ENCODE measurements at places on chromosomes 3 and 15. TPM values are rescaled to one million over a fixed set of nuclear protein-coding genes. Genes with fewer than 3 reads are reported as not detected.

DNA sequence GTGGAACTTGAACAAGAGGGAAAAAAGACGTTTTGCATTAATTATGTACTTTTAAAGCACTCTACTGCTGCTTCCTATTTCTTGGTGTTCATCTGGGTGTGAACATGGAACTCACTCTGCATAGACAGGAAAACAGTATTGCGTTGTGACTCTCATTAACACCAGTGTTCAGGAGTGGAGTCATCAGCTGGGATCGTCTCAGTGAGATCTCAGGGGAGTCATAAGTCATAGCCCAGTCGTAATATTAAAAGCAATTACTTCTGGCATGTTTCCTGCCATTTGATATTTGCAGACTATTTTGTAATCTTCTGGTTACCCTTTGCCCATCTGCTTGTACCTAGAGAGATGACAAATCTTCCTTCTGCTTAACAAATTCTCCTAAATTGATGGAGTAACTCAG is 462.0 kb upstream of the ATP11B start:
- no peaks in the 10 kb centered on the region for H3K4me1 ChIP-seq
- no peak for DNase-seq
- no peaks in the 10 kb centered on the region for H3K36me3 ChIP-seq
- H3K4me3 ChIP-seq, result no peak overlapping the region
- no peaks in the 10 kb centered on the region for H3K27me3 ChIP-seq

GRCh38 chr3:184806567-184807271 is 5.2 kb upstream of the VPS8 start:
- no peaks in the 10 kb centered on the region for H3K27me3 ChIP-seq
- no peak overlapping the region for H3K27ac ChIP-seq
- no peak for DNase-seq
- no peaks in the 10 kb centered on the region for H3K36me3 ChIP-seq
- H3K4me1 ChIP-seq, result no peaks in the 10 kb centered on the region

DNA sequence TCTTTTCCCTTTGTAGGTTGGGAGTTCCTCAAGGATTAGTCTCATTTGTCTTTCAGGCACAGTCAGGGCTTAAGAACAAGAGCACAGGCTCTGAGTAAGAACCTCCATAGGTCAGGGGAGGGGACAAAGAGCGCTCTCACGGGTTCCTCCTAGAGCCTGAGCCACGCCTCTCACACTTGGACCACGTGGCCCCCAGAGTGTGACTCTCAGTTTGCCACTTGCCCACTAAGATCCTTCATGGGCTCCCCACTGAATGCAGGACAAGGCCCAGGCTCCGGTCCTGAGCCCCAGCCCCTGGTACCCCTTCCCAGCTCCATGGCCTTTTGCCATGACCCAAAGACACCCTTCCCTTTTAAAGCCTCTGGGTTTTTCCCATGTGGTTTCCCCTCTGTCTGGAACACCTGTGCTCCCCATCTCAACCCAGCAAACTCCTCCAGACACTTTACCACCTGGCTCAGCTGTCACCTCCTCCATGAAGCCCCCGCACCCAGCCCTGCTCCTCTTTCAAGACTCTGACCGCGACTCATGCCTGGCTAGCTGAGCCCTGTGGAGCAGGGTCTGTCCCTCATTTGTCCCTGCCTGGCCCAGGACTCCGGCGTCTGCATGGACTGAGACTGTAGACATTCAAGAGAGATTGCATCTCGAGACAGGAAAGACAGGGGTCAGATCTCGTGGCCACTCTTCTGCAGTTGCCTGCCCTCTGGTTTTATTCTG is 32.7 kb downstream of the IQSEC1 start:
- H3K4me3 ChIP-seq, result no peak overlapping the region
- no peaks in the 10 kb centered on the region for H3K36me3 ChIP-seq
- peak; percentile 57 for DNase-seq
- no peaks in the 10 kb centered on the region for H3K27me3 ChIP-seq
- no peak overlapping the region for H3K27ac ChIP-seq

DNA sequence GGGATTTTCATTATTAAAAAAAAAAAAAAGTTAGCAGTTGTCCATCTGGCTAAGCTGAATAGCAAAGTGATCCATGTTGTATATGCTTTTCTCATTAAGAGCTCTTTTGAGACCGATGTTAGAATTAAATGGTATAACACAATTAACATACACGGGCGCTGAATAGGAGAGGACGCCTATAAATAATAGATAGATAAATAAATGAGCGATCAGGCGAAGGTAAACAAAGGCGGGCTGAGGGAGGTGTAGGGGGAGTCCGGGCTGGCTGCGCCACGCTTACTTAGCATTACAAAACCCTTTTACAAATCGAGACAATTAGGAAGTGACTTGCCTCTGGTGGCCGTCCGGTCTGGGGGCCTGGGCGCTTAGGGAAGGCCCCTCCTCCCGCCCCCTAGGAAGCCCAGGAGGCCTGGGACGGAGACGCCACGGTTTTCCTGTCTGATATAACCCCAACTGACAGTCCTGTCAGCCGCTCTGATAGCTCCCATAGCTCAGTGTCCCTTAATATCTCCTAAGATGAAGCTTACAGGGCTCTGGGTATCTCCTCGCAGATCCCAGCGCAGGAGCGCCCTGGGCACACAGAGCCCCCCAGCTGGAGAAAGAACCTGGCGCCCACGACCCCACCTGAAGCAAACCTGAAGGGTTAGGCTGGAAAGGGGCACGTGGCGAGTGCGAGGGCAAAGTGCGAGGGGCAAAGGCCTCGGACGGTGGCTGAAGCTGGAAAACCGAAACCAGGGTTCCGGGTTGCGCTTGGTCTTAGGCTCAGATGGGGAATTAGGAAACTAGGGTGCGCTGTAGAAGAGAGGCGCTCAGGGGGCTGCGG is 3.6 kb downstream of the SOX14 start:
- H3K27ac ChIP-seq, result no peak overlapping the region
- H3K27me3 ChIP-seq, result peaks cover 59% of the 10 kb centered on the region
- no peaks in the 10 kb centered on the region for H3K4me1 ChIP-seq

- H3K36me3 ChIP-seq, result no peaks in the 10 kb centered on the region
- no peak for DNase-seq
- no peak overlapping the region for H3K4me3 ChIP-seq
- H3K4me1 ChIP-seq, result no peaks in the 10 kb centered on the region
- H3K27ac ChIP-seq, result no peak overlapping the region
Observed at GRCh38 chr15:51065781-51066180, 28.9 kb downstream of the TNFAIP8L3 start.

GRCh38 chr3:49780080-49780974 is 6.0 kb downstream of the IP6K1 start:
- DNase-seq, result no peak
- no peak overlapping the region for H3K4me3 ChIP-seq
- no peak overlapping the region for H3K27ac ChIP-seq
- peaks cover 4% of the 10 kb centered on the region for H3K36me3 ChIP-seq
- H3K4me1 ChIP-seq, result no peaks in the 10 kb centered on the region
- no peaks in the 10 kb centered on the region for H3K27me3 ChIP-seq

GRCh38 chr3:11327619-11328018 is 55.4 kb downstream of the ATG7 start:
- H3K27me3 ChIP-seq, result no peaks in the 10 kb centered on the region
- no peaks in the 10 kb centered on the region for H3K36me3 ChIP-seq
- no peaks in the 10 kb centered on the region for H3K4me1 ChIP-seq
- no peak overlapping the region for H3K4me3 ChIP-seq

DNA sequence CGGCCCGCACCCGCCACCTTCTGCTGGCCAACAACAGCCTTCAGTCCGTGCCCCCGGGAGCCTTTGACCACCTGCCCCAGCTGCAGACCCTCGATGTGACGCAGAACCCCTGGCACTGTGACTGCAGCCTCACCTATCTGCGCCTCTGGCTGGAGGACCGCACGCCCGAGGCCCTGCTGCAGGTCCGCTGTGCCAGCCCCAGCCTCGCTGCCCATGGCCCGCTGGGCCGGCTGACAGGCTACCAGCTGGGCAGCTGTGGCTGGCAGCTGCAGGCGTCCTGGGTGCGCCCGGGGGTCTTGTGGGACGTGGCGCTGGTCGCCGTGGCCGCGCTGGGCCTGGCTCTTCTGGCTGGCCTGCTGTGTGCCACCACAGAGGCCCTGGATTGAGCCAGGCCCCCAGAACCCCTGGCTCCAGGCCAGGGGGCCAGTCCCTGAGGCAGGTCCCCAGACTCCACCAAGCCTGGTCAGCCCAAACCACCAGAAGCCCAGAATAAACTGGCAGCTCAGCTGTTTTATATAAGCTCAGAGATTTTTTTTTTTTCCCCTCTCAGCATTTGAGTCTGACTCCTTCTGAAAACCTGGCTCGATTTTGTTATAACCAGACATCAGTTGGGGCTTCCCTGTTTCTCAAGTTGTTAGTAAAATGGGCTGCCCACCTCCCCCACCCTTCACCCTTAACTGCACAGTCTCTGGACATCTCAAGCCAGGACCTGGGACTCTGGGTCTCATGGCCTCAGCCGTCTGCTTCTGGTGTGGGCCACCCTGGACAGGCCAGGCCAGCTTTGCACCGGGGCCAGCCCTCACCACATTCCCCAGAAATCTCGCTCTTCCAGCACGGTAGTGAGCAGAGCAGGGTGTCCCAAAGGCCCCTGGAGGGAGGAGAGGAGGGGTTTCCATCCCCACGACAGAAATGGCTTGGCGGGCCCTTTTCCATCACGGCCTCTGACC is 1.6 kb downstream of the GP9 start:
- H3K27me3 ChIP-seq, result no peaks in the 10 kb centered on the region
- H3K4me3 ChIP-seq, result no peak overlapping the region
- H3K36me3 ChIP-seq, result no peaks in the 10 kb centered on the region
- no peak for DNase-seq

DNA sequence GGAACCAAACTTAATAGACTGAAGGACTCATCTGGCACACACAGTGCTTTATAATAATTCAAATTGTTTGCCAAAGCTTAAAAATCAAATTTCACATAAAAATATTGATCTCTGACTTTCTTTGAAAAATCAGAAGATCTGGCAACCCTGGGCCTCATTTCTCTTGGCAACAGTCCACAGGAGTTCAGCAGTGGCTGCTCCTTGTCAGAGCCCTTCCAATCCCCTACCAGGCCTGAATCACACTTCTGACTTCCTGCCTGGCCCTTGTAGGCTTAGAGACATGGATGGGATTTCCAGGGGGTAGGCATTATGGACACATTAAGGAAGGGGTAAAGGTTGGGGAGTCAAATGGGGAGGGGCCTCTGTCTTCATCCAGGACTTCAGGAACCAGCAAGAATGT is 55.5 kb downstream of the PLS1 start:
- no peaks in the 10 kb centered on the region for H3K36me3 ChIP-seq
- DNase-seq, result no peak
- H3K27me3 ChIP-seq, result no peaks in the 10 kb centered on the region
- no peak overlapping the region for H3K4me3 ChIP-seq
- H3K27ac ChIP-seq, result no peak overlapping the region

DNA sequence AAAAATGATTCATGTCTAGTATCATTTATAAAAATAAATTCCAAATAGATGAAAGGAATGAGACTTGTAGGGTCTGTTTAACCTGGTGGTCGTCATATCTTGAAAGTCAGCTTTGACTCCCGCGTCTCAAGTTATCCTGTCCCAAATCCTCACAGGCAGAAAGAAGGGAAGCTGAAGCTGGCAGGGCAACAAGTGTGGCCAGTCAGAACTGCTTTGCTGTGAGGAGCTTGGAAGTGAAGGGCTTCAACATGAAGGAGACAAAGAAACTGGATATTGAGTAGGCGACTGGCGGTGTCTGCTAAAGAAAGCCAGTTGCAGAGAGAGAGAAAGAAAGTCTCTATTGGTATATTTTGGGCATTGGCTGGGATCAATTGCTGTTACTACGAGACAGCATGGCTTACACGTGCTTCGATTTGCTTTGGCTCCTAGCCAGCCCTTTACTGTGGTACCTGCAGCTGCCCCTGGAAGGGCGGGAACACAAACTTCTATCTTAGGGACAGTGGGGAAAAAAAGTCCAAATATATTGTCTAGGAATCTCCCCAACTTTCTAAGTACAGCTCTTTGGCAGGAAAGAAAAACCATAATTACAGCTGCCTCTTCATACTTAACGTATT is 107.2 kb downstream of the CHST2 start:
- DNase-seq, result no peak
- H3K4me3 ChIP-seq, result no peak overlapping the region
- H3K36me3 ChIP-seq, result no peaks in the 10 kb centered on the region

DNA sequence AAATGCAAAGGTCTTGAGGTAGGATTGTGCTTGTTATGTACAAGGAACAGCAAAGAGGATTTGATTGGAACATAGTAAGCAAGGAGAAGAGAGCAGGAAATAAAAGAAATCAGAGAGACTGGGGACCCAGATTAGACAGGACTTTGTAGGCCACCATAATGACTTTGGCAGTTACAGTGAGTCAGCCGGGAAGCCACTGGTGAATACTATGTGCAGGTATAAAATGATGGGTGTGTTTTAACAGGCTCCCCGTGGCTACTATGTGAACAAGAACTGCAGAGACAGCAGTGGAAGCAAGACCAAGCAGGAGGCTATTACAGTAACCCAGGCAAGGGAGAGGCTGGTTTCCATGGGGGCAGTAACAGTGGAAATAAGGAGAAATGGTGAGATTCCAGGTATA is 55.2 kb downstream of the NPTN start:
- DNase-seq, result no peak
- no peak overlapping the region for H3K4me3 ChIP-seq
- peaks cover 32% of the 10 kb centered on the region for H3K36me3 ChIP-seq
- no peaks in the 10 kb centered on the region for H3K4me1 ChIP-seq
- H3K27ac ChIP-seq, result no peak overlapping the region
- no peaks in the 10 kb centered on the region for H3K27me3 ChIP-seq

DNA sequence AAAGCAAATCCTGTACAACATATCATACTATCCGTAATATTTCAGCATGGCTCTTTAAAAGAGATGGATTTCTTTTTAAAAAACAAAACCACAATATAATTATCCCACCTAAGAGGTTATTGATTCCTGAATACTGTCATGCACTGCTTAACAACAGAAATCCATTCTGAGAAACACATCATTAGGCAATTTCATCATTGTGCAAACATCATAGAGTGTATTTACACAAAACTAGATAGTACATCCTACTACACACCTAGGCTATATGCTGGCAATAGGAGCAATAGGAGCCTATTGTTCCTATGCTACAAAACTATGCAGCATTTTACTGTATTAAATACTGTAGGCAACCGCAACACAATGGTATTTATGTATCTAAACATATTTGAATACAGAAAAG is 242.0 kb downstream of the NEK10 start:
- H3K27me3 ChIP-seq, result no peaks in the 10 kb centered on the region
- no peak overlapping the region for H3K4me3 ChIP-seq
- H3K27ac ChIP-seq, result no peak overlapping the region
- H3K36me3 ChIP-seq, result no peaks in the 10 kb centered on the region

- H3K27me3 ChIP-seq, result no peaks in the 10 kb centered on the region
- no peak overlapping the region for H3K4me3 ChIP-seq
- H3K36me3 ChIP-seq, result no peaks in the 10 kb centered on the region
- H3K27ac ChIP-seq, result no peak overlapping the region
- no peak for DNase-seq
Observed at GRCh38 chr3:127354761-127355160, 66.9 kb upstream of the PRR20G start.

Gene CCDC9B
- total RNA-seq, result 5.2 TPM

Gene EFCAB12
- 1.7 TPM for total RNA-seq

Gene MYLK
- 123 TPM for total RNA-seq

Gene PCSK6
- total RNA-seq, result 174 TPM

Gene FAM98B
- total RNA-seq, result 7.1 TPM

Gene CLDN16
- total RNA-seq, result 0.37 TPM

Gene SEMA6D
- total RNA-seq, result 0.87 TPM

Gene SAMMSON
- total RNA-seq, result not detected
